T-helper 17 cell (primary cell): ENCODE measurements at places on chromosomes 7 and 10.

DNA sequence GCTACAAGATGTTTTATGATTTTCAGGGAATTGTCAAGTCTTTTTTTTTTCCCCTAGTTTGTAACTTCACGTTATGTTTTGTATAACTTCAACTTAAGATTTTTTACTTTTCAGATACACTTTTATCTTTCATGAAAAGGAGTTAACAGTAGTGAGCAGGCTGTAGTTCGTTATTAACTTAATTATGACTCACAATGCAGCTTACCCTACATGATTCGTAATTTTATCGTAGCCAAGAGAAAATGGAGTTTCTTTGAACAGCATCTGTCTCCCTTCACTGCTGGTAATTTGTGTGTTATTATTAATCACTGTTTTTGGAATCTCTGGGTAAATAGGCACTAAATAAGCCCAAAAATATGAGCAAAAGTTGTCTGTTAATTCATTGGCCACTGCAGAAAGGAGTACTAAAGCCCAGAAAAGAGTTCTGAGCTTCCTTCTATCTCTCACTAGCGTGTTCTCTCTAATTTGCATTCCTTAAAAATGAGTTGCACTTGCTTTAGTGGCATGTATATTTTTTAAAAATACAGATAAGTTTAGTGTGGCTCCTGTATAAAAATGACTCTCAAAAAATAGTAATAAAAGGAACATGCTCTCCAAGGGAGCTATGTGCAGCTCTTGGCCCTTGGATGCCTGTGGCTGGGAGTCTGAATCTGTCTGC lies 36.1 kb downstream of the RALA start:
- no peaks in the 10 kb centered on the region for H3K27me3 ChIP-seq
- H3K27ac ChIP-seq: no peak overlapping the region
- no peak overlapping the region for H3K4me3 ChIP-seq
- H3K36me3 ChIP-seq: peaks cover 2% of the 10 kb centered on the region

DNA sequence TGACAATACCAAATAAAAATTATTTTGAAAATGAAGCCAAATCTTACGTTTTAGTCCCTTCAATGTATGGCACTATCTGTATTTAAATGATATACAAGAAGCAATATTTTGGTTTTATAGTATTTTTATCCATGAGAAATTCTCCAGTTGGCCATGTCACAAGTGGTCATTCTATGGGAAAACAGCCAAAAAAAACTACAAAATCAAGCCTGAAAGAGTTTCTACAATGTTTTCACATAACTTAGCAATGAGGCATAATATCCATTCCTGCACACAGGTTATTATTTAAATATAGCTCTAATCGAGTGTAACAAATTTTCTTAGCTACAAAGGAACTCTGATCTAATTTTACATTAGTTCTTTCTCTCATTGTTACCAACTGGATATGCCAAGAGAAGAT lies 5.4 kb downstream of the RAB11FIP2 start:
- H3K4me3 ChIP-seq: no peak overlapping the region
- H3K4me1 ChIP-seq: peaks cover 26% of the 10 kb centered on the region
- DNase-seq: no peak
- no peaks in the 10 kb centered on the region for H3K27me3 ChIP-seq
- peaks cover 5% of the 10 kb centered on the region for H3K36me3 ChIP-seq

GRCh38 chr10:10992072-10992471 lies 25.6 kb upstream of the CELF2 start:
- no peak overlapping the region for H3K4me3 ChIP-seq
- no peak overlapping the region for H3K27ac ChIP-seq
- no peaks in the 10 kb centered on the region for H3K4me1 ChIP-seq
- H3K27me3 ChIP-seq: peaks cover 15% of the 10 kb centered on the region

- H3K27ac ChIP-seq: no peak overlapping the region
- no peak for DNase-seq
- H3K27me3 ChIP-seq: peaks cover 70% of the 10 kb centered on the region
- H3K4me1 ChIP-seq: no peaks in the 10 kb centered on the region
These were observed 14.7 kb upstream of the CPXM2 start for GRCh38 chr10:123906296-123906695.

GRCh38 chr10:29372920-29373319 lies 84.0 kb downstream of the LYZL1 start:
- no peaks in the 10 kb centered on the region for H3K4me1 ChIP-seq
- no peaks in the 10 kb centered on the region for H3K36me3 ChIP-seq
- peaks cover 47% of the 10 kb centered on the region for H3K27me3 ChIP-seq
- no peak for DNase-seq
